ENCODE measurements at places on chromosomes 5 and 9.

GRCh38 chr9:33300546-33300945, 10.2 kb downstream of the NFX1 start:
- no peak for DNase-seq

- DNase-seq, result no peak
Measured at GRCh38 chr9:71592400-71592799, 175.9 kb downstream of the CEMIP2 start.

DNA sequence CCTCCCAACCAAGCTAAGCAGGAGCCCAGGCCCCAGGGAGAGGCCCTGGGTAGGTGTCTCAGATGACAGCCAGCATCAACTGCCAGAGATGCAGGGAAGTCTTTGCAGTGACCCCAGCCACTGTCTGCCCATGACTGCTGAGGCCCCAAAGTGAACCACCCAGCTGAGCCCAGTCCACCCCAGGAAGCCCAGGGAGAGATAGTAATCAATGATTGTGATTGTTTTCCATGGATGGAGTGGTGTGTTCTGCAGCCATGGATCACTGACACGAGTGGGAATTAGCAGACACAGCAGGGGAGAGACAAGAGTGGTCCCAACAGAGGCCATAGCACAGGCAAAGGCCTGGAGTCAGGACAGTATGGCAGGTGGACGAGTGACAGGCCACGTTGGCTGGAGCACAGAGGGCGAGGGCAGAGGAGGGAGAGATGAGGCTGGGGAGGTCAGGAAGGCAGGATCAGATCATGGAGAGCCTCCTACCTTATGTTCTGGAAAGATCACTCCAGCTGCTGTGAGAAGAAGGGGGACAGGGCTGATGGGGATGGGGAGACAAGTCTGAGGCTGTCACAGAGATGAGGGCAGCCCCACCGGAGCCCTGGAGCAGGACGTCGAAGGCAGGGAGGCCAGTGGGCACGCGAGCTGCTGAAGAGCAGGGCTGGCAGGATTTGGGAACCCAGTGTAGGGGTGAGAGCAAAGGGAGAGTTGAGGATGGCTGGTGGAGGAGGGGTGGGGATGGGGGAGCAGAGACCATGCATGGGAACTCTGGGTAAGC, 14.5 kb downstream of the ABO start:
- no peak for DNase-seq

- DNase-seq, result no peak
Measured at GRCh38 chr5:134917070-134917815, 12.3 kb downstream of the PCBD2 start.

- no peak for DNase-seq
Measured at GRCh38 chr9:73178044-73178443, 26.4 kb downstream of the ANXA1 start.
